Epithelial cell of prostate (primary cell): ENCODE measurements at places on chromosomes 6 and 20.

GRCh38 chr6:22717915-22718314 is 148.5 kb downstream of the HDGFL1 start:
- no peak for DNase-seq

- DNase-seq, result peak; percentile 92
Measured at GRCh38 chr6:11139051-11139960, 27.8 kb upstream of the ERVFRD-1 start.

DNA sequence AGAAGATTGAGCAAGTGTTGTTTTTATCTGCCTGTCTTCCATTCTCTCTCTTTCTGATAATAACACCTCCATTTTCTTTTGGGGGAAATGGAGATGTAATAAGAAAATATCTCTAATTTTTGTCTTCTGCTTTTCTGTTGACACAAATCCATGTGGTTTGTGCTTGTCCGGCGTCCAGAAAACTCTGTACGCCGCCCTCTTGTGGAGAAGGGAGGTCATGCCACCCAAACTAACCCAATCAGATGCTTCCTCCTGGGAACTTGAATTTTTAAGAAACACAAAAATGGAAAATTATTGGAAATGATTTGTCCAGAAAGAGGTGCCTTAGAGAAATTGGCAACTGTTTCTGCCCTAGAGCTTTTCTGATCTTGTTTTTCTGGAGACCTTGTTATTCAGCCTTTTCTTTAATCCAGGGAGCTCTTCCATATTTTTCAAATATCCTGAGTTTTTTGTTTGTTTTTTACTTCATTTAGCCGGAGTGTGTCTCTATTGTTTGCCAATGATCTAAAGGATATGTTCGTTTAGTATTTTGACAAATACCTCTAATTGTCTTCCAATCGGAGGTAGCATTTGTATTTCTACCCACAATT is 17.8 kb upstream of the FNDC1 start:
- no peak for DNase-seq

DNA sequence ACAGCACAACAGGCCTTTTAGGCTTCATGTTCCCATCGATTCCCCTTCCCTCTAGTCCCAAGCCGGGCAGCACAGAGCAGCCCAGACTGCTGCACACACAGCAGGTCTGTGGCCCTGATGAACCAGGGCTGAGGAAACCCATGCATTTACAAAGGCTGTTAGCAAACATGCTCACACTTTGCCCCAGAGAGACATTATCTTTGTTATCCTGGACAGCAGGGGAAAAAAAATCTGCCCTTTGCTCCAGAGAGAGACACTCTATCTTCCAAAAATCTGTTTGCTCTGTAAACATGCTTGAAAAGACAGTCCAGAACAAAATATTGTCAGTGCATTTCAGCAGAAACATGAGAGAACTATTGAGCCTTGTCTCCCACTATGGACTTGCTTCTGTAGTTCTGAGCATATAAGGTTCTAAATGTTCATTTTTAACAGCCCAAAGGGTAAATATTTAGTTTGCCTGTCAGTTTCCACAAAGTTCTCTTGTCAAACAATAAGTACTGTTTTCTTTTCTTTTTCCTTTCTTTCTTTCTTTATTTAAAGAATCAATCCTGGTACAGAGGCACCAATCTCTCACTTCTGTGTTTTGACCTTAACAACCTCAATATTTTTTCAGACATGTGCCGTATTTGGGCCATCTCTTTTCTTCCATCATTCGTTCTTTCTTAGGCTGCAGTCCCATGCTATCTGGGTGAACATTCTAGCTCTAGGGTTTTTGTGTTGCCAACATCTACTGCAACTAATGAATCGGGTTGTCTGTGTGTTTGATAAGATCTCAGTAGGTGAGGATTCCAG is 468.0 kb downstream of the EPM2A start:
- DNase-seq, result no peak

DNA sequence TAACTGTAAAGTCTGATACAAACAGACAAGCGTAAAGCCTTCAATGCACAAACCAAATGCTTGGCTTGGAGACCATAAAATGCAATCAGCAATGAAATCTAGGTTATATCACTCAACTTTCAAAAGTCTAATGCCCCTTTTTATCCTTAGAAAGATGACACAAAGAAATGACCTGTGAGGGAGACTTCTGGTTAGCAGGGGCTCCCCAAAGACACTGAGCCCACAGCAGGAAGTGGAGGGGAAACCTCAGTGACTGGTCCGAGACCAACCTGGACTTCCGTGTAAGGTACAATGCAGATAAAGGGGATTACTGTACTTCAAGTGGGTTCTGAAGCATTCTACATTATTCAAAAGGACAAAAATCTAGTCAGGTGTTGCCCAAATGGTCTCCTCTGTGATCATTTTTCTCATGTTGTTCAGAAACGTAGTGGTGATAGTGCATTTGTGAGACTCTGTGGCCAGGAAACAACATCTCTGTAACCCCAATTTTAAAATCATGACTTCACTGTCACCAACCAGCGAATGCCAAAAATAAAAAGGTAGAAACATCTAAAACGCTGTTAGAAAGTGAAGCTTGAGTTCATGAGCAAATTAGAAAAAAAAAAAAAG is 88.2 kb downstream of the HIVEP2 start:
- DNase-seq, result no peak

DNA sequence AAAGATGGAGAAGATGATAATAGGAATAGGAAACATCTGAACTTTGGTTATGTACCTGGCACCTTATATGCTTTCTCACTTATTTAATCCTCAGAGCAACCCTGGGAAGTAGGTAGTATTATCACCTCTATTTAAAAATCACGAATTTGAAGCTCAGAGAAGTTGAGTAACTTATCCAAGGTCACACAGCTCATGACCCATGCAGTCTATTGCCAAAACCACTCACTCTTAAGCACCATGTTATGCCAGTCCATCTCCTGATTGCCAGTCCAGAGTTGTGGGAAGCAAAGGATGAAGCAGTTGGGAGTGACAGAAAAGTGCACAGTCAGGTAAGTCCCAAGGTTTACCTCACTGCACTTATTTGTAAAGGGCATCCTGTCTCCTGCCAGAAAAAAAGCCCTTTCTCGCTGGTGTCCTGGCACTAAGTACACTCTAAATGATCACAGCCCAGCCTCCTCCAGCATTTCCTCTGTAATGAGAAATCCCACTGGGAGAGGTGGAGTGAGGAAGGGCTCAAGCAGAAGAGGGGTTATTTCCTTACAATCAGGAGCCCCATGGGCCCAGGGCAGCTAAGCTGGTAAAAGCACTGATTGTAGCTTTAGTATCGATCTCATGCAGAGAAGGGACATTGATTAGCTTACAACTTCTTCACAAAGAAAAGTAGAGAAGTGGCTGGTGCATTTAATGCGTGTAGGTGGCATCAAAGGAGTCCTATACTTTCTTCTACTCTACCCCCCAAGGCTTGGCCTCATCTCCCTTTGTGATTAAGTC is 21.3 kb upstream of the SCGN start:
- no peak for DNase-seq
